ENCODE measurements at places on chromosomes 7 and 10. TPM values are rescaled to one million over a fixed set of nuclear protein-coding genes. Genes with fewer than 3 reads are reported as not detected.

TWIST1 gene
- 0.32 TPM for total RNA-seq

ATP6V0A4 gene
- 0.44 TPM for total RNA-seq

SRRM3 gene
- 0.69 TPM for total RNA-seq

PRRT4 gene
- total RNA-seq, result 4.3 TPM

WDR86 gene
- total RNA-seq, result 0.29 TPM

SPDYE9 gene
- not detected for total RNA-seq

GRCh38 chr10:28533571-28534304 lies 820 bp downstream of the WAC start:
- peaks cover 19% of the 10 kb centered on the region for H3K4me1 ChIP-seq
- H3K36me3 ChIP-seq, result peaks cover 44% of the 10 kb centered on the region
- H3K4me3 ChIP-seq, result peak overlapping the region; percentile 89
- no peaks in the 10 kb centered on the region for H3K27me3 ChIP-seq
- DNase-seq, result peak; percentile 84
- peak overlapping the region; percentile 99 for H3K27ac ChIP-seq

DNA sequence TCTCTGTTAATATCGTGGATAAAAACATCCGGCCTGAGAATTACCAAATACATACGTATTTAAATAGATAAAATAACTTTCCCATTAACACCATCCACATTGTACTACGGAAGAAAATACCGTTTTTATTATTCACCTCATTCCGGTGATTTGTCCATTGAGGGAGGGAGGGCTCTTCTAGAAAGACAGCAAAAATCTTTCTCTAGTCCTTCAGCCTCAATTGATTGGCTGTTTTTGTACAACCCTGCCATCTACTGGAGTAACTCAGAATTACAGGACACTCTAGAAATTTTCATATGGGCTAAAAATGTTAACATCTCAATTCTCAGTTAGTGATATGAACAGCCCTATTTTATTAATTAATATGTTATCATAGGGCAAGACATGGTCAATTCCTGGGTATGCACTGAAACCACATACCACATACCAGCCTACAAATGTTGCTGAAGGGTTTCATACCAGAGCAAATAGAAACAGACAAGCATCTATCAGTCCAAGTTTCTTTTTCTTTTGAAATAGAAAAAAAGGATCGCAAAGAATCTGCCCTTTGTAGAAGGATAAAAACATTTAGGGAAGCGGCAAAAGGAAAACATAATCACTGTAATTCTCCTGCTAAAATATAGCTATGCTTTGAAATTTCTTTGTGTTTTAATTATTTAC lies 55.8 kb upstream of the CDCA7L start:
- no peak overlapping the region for H3K27ac ChIP-seq
- H3K27me3 ChIP-seq, result no peaks in the 10 kb centered on the region
- H3K4me3 ChIP-seq, result no peak overlapping the region
- no peaks in the 10 kb centered on the region for H3K36me3 ChIP-seq
- H3K4me1 ChIP-seq, result no peaks in the 10 kb centered on the region

DNA sequence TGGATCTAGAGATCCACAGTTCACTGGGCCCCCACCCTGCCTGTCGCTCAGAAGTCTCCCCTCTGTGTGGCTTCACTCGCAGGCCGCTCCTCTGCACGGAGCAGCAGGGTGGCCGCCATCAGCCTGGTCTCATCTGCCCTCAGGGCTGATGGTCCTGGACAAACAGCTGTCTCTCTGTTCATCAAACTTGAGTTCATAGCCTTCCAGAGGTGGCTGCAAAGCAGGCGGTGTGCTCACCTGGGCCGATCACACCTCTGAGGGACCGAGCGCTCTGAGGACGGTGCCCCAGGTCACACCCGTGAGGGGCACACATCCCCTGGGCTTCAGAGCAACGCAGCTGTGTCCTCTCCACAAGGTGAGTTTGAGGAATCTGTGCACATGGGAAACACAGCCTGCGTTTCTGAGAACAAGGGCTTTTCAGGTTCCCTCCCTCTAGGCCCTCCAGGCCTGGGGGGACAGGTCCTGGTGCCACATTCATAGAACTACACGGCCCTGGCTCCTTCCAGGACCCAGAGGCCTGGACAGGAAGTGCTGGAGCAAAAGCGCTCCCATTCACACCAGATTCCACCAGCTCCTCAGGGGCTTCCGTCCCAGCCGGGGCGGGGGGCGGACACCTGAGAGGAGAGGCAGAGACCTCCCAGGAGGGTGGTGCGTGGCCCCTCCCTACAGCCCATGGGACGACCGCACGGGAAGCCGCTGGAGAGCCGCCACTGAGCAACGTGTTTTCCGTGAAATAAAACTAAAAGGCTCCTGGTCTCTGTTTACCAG lies 31.2 kb upstream of the FAM20C start:
- no peaks in the 10 kb centered on the region for H3K36me3 ChIP-seq
- H3K27ac ChIP-seq, result peak overlapping the region; percentile 6

DNA sequence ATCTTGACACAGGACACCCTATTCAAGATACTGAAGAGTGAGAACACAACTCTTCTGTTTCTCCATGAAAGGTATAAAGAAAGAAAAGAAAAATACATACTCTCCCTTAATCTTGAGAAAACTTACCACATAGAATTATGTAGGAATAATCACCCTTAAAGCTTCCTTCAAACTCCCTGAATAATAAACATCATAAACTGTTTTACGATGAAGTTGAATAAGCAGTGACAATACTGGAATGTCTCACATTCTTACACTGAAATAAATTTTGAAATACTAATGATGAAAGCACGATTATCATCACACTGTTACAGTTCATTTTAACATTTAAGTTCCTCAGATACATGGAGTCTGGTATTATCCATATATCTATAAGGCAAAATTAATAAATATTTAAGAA lies 306.2 kb downstream of the IPMK start:
- no peak overlapping the region for H3K27ac ChIP-seq
- no peaks in the 10 kb centered on the region for H3K4me1 ChIP-seq
- no peaks in the 10 kb centered on the region for H3K27me3 ChIP-seq
- no peak for DNase-seq
- no peak overlapping the region for H3K4me3 ChIP-seq

DNA sequence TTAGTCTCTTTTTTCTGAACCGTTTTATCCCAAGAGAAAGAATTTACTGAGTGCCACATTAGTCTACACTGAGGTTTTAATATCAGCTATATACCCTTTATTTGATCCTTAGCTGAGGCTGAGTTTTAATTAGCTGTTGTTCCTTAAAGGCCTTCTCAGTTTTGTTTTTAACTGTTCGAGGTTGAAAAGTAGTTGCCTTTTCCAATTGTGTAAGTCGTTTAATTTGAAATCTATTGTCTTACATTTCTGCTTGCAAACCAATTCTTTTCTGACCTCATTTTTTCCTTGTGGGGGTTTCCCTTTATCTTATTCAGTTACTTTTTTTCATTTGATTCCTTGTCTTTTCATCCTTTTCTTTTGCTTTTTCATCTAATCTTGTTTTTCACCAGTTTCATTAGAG lies 30.8 kb downstream of the UMAD1 start:
- no peak overlapping the region for H3K4me3 ChIP-seq
- H3K36me3 ChIP-seq, result no peaks in the 10 kb centered on the region
- DNase-seq, result no peak
- H3K27me3 ChIP-seq, result no peaks in the 10 kb centered on the region
